DMS 273 treated with DMSO at 0.1 percent for 48 hours (cell line): ENCODE measurements at places on chromosomes 12 and 14.

GRCh38 chr12:101501410-101501995, 26.4 kb downstream of the SPIC start:
- no peak for DNase-seq

GRCh38 chr12:90281154-90281868, 572.7 kb upstream of the ATP2B1 start:
- DNase-seq, result no peak

GRCh38 chr12:602700-603068, 60.6 kb downstream of the NINJ2 start:
- DNase-seq, result no peak

- DNase-seq, result no peak
Observed at GRCh38 chr12:64739778-64740177, 19.4 kb downstream of the GNS start.

- DNase-seq, result no peak
Observed at GRCh38 chr12:75738486-75738885, 227.1 kb upstream of the KRR1 start.

DNA sequence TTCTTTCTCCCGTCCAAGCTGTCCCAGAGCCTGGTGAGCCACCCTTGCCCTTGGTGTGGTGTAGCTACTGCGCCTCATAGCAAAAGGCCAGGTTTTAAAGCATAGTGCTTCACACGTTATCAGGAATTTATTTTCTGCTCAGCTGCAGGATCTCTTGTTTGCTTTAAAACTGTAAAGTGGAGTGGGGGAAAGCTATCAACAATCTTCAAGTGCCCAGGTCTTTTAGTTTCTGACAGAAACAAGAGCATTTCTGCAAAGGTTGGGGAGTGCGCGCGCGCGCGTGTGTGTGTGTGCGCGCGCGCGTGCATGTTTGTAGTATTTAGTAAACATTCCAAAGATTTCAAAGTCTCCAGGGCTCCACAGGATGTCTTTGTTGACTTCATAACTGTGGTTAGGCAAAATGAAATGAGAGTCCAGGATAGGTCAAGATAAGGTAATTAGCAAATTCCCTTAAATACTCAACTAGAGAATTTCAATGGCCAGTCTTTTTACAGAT, 45.5 kb downstream of the EML1 start:
- DNase-seq, result no peak
